ENCODE measurements at places on chromosomes 2 and 18.

- no peak for DNase-seq
Measured at GRCh38 chr2:217142649-217143266, 282.9 kb upstream of the TNP1 start.

- DNase-seq, result no peak
Measured at GRCh38 chr18:55086906-55087305, 127.6 kb upstream of the CCDC68 start.

GRCh38 chr18:22868831-22869230 is 64.3 kb upstream of the RBBP8 start:
- DNase-seq, result no peak

GRCh38 chr2:171578127-171578803 is 56.0 kb downstream of the CYBRD1 start:
- DNase-seq, result no peak

- no peak for DNase-seq
Measured at GRCh38 chr2:10402062-10402585, 46.0 kb downstream of the ODC1 start.

DNA sequence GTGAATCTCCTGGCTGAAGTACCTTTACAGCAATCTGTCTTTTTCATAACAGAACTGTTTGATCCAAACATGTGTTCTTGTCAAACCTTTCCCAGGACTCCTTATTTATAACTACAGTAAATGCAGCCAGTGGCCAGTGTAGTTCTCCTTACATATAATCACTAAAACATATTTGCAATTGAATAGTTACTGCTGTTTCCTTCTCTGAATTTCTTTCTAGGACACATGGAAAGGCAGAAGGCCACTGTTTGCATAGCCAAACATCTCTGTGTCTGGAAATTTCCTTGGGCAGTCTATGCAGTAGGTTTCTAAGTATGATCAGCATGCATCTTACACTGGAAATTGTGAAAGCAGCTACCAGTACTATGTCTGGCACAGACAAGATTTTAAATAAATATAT is 57.4 kb upstream of the COL3A1 start:
- no peak for DNase-seq

GRCh38 chr2:96528006-96528699 is 8.4 kb upstream of the ARID5A start:
- DNase-seq, result no peak

- DNase-seq, result no peak
Measured at GRCh38 chr18:44098551-44099098, 582.1 kb upstream of the SETBP1 start.

DNA sequence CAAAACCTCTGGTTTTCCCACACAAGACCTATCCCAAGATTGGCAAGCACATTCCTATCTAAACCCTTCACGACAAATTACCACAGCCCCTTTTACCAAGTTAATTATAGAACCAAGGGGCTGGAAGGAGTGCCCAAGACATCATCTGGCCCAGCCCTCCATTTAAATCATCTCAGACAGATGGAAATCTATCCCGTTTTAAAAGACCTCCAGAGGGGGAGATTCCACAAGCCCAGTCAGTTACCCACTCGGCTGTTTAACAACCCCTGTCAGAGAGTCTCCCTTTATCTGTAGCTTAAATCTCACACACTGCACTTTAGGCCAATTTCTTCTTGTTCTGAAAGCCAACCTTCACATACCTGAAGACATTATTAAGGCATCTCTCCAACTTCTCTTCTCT is 179.1 kb upstream of the MEIS1 start:
- DNase-seq, result no peak

GRCh38 chr2:162233197-162233596 is 10.0 kb downstream of the FAP start:
- DNase-seq, result no peak

GRCh38 chr2:191169456-191170300 is 18.9 kb upstream of the STAT4 start:
- DNase-seq, result no peak

- DNase-seq, result no peak
Measured at GRCh38 chr2:62042944-62043343, 137.5 kb downstream of the COMMD1 start.

DNA sequence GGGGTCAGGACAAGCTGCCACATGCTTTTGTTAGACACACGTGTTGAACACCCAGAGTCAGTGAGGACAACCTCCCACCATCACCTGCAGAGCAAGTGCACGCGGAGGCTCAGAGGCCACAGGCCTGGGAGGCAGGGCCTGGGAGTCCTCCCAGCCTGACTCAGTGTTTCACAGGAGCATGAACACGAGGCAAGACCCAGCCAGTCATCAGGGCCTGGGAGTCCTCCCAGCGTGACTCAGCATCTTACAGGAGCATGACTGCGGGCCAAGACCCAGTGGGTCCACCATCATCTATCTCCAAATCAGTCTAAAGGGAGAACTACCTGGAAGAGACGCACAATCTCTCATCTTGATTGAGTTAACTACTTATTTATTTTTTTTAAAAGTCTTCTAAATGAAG is 112.6 kb upstream of the PXDN start:
- no peak for DNase-seq

GRCh38 chr2:113334147-113334546 is 55.4 kb upstream of the PAX8 start:
- no peak for DNase-seq

GRCh38 chr2:202127687-202128331 is 54.8 kb downstream of the KIAA2012 start:
- DNase-seq, result no peak

DNA sequence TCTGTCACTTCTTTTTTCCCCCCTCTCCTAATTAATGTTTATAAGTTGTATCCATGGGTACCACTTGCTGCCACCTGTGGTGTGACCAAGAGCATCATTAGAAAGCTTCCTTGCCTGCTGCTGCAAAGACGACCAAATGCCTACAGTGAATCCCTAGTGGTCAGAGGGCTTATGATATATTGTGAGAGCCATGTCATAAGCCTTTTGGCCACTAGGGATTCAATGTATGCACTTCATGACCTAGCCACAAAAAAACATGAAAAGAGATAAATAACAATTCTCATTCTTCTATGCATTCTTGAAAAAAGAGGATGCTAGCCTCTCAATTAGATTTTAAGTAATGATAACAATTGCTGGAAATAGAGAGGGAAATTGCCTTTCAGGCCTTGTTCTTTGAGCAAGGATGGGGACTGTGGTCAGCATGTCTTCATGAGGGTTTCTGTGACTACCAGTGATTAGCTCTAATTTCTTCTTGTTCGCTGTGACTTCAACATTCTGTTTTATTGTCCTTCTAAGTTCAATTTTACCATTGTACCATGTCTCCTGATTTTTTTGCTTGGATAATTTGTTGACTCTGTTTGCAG is 435.3 kb downstream of the TGIF1 start:
- DNase-seq, result no peak

GRCh38 chr2:191318729-191319078 is 73.5 kb downstream of the MYO1B start:
- no peak for DNase-seq

DNA sequence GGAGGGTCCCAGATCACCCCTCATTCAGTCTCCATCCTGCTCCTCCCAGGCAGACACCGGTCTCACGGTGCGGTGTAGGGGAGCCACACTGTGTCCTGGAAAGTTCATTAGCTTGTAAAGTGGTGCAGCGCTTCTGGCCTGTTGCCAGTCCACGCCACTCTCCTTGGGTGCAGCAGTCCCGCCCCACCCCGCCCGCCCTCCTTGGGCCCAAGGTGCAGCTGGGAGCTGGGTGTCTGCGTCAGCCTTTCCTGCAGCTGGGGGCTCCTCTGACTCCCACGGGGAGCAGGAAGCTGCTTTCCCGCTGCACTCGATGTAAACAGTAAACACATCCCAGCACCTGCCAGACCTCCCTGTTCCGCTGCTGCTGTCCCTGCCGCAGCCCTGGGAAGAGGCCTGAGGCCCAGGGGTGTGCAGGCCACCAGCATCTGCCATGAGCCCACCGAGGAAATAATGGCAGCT is 53.8 kb upstream of the ASB18 start:
- DNase-seq, result no peak

DNA sequence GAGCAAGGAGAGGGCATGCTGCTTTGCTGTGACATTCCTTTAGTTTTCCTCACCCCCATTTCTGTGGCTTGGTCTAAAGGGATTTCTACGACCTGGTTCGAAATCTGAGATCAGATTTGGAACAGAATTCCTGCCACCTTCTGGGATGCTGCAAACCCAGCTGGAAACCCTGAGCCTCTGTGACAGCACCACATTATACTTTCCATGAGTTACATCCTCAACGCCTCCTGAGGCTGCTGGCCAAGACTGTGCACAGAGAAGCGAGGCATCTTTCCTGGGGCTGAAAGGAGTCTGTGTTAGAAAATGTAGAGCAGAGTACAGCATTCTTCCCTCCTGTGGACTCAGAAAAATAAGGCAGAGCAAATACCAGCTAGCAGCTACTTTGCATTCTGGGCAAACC is 138.1 kb upstream of the CHAC2 start:
- DNase-seq, result no peak

- no peak for DNase-seq
Measured at GRCh38 chr2:200341376-200341775, 34.9 kb downstream of the SPATS2L start.

DNA sequence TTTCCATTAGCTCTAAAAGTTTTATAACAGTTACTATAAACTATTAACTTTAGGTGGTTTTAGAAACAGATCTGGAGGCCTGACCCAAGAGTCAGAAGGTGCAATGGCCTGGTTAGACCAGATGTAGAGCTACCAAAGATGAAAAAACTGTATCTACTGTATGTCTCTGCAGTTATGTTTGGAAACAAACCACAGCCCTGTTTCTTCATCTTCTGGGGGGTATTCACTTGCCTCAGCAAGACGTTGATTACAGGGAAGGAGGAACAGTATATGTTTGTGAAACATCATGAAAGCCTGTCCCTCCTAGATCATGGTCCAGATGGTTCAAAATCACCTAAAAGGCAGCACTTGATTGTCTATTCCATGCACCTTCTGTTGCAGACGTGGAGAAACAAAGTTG is 220.2 kb downstream of the SUCLG1 start:
- DNase-seq, result no peak

DNA sequence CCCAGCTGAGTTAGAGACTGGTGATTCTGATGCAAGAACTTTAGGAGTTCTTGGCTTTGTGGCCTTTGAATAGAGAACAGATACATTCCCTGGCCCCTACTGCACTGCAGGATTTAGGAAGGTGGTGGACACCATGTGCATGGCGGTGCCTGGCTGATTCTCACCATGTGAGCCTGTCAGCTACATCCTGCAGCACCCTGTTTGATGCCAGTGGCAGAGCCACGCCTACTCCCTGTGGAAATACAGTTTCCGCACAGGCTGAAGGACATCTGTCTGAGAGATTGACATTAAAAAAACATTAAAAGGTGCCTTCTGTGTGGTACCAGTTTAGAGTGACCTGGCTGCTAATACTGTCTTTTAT is 50.0 kb downstream of the KCNE4 start:
- DNase-seq, result no peak

DNA sequence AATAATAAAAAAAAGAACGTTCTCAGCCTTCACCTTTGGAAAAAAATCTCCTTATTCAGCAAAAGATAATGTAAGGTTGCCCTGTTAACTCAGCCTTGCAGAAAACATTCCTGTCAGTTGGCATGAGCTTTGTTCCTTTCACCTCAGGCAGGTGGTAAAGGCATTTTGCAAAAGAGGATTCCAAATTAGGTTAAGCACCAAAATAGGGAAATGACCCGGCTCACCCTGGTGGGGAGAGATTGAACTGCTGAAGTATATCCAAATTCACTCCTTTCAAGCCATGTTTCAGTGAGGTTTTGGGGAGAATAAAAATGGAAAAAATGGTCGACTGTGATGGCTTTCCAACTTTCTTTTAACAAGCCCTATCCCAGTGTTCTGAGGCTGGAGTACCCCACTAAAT is 1988.8 kb upstream of the PIK3C3 start:
- no peak for DNase-seq

DNA sequence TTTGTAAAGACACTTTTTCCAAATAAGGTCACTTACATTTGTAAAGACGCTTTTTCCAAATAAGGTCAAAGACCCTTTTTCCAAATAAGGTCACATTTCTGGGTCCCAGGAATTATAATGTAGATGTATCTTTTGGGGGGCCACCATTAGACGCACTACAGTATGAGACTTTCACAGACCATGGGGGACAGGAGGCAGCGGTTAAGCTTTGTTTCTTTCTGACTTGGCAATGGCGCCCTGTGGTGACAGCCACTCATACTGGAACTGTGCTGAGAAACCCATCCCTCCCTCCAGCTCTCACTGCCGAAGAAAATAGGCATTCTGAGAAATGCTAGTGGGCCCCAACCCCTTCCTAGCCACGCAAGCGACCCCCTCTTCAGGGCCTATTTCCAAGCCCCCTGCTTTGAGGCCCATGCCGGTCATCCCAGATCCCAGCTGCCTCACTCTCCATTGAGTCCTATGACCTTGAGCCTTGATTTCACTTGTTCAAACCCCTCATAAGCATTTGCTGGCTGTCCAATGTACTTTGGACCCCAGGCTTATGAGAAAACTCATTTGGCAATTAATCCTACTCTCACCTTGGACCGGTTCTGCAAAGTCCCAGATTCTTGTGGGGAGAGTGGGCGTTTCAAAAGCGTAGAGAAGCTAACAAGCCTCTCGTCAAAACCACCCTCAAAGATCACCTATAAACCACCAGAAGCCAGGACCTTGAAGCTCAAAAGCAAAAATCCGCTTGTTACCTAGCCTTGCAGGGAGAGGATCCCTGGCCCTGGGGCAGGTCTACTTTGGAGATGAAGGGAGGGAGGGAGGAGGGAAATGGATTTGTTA is 11.3 kb upstream of the SPATA3 start:
- DNase-seq, result no peak

- no peak for DNase-seq
Measured at GRCh38 chr18:65269375-65269774, 481.4 kb upstream of the CDH7 start.

GRCh38 chr2:37125416-37125815 is 31.4 kb downstream of the EIF2AK2 start:
- no peak for DNase-seq

GRCh38 chr2:138823666-138824065 is 43.5 kb upstream of the NXPH2 start:
- DNase-seq, result no peak

DNA sequence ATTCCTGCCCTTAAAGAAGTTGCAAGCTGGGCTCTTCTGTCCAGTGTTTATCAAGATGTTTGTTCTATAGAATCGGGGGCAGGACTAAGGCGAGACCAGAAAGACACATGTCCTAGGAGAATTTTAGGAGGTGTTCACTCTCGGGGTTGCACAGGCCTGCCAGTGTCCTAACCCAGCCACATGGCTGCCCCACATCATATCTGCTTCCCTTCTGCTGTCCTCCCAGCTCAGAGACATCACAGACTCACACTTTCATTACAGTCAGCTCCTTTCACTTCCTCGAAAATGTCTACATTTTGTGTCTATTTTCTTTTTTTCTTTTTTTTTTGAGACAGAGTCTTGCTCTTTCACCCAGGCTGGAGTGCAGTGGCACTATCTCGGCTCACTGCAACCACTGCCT is 10.7 kb upstream of the MRO start:
- DNase-seq, result no peak

GRCh38 chr18:61989138-61989537 is 96.3 kb upstream of the RNF152 start:
- no peak for DNase-seq

- no peak for DNase-seq
Measured at GRCh38 chr18:31500051-31500688, 2.2 kb downstream of the DSG2 start.

GRCh38 chr18:2627821-2628276 is 27.7 kb upstream of the SMCHD1 start:
- DNase-seq, result no peak

Measured in non-pigmented ciliary epithelial cell (primary cell).